GM23338 (cell line): ENCODE measurements at places on chromosomes 16 and 17. TPM values are rescaled to one million over a fixed set of nuclear protein-coding genes. Genes with fewer than 3 reads are reported as not detected.

The FBXO39 gene
- total RNA-seq = 0.19 TPM in 1 of 2 replicates, not detected in the other

DNA sequence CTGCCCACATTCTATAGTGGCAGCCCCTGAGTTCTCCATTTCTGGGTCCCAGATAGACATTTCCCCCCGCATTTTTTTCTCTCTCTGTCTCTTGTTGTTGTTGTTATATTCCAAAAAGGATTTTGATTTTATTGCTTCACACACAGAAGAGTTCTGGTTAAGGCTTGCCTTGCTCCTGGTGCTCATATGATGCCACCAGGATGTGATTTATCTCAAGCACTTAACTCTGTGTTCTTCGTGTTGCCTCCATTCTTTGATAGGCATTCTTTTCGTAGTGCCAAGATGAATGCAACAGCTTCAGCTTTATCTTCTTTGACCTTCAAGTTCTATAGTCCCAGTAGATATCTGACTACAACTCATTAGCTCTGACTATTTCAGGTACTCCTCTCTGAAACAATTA, 9.1 kb downstream of the ITGA3 start:
- H3K36me3 ChIP-seq = no peaks in the 10 kb centered on the region
- no peaks in the 10 kb centered on the region for H3K4me1 ChIP-seq
- no peaks in the 10 kb centered on the region for H3K27me3 ChIP-seq
- DNase-seq = no peak

GRCh38 chr16:46774743-46775177, 26.6 kb upstream of the MYLK3 start:
- H3K27ac ChIP-seq = no peak overlapping the region
- DNase-seq = no peak
- H3K36me3 ChIP-seq = no peaks in the 10 kb centered on the region
- no peaks in the 10 kb centered on the region for H3K4me1 ChIP-seq

- H3K27me3 ChIP-seq = no peaks in the 10 kb centered on the region
- peaks cover 7% of the 10 kb centered on the region for H3K36me3 ChIP-seq
- no peak for DNase-seq
- H3K27ac ChIP-seq = no peak overlapping the region
Measured at GRCh38 chr16:88655053-88655732, 4.3 kb upstream of the CYBA start.

- H3K4me3 ChIP-seq = peak within 1 kb of the TSS; percentile 92
- peak; percentile 87 for DNase-seq
- H3K27ac ChIP-seq = no peak within 1 kb of the TSS
- peaks cover 7% of the 10 kb centered on the region for H3K4me1 ChIP-seq
- H3K36me3 ChIP-seq = no peaks in the 10 kb centered on the region
- peaks cover 69% of the 10 kb centered on the region for H3K27me3 ChIP-seq
Measured at GRCh38 chr17:79023886-79024771, at the start of gene C1QTNF1. TSS of gene C1QTNF1 (plus strand) at chr17:79024169. CDS start at chr17:79043969, 19,800 bp downstream.

GRCh38 chr17:76107509-76107908, 3.9 kb upstream of the EXOC7 start:
- H3K27me3 ChIP-seq = no peaks in the 10 kb centered on the region
- H3K36me3 ChIP-seq = no peaks in the 10 kb centered on the region
- no peak overlapping the region for H3K4me3 ChIP-seq
- no peak overlapping the region for H3K27ac ChIP-seq

GRCh38 chr17:80477647-80478478, 1.5 kb upstream of the NPTX1 start:
- H3K36me3 ChIP-seq = no peaks in the 10 kb centered on the region
- peak overlapping the region; percentile 60 for H3K4me3 ChIP-seq
- no peak overlapping the region for H3K27ac ChIP-seq
- DNase-seq = peak; percentile 82
- peaks cover 96% of the 10 kb centered on the region for H3K27me3 ChIP-seq
- H3K4me1 ChIP-seq = peaks cover 7% of the 10 kb centered on the region; the same call in 1 of the 2 replicates

- peak overlapping the region; percentile 97 for H3K4me3 ChIP-seq
- no peaks in the 10 kb centered on the region for H3K27me3 ChIP-seq
- peaks cover 11% of the 10 kb centered on the region for H3K4me1 ChIP-seq
Measured at GRCh38 chr17:60525328-60525684, 736 bp downstream of the APPBP2 start.

GRCh38 chr17:42243493-42243982, 32.7 kb downstream of the STAT5B start:
- no peak for DNase-seq
- H3K27ac ChIP-seq = peak overlapping the region; percentile 45; the same call in 1 of the 2 replicates
- H3K27me3 ChIP-seq = no peaks in the 10 kb centered on the region
- no peaks in the 10 kb centered on the region; the same call in 1 of the 2 replicates for H3K4me1 ChIP-seq
- H3K36me3 ChIP-seq = no peaks in the 10 kb centered on the region

GRCh38 chr16:68155425-68155824, 70.3 kb downstream of the NFATC3 start:
- no peaks in the 10 kb centered on the region; the same call in 1 of the 2 replicates for H3K36me3 ChIP-seq
- no peak overlapping the region; the same call in 1 of the 2 replicates for H3K27ac ChIP-seq
- no peaks in the 10 kb centered on the region for H3K27me3 ChIP-seq

DNA sequence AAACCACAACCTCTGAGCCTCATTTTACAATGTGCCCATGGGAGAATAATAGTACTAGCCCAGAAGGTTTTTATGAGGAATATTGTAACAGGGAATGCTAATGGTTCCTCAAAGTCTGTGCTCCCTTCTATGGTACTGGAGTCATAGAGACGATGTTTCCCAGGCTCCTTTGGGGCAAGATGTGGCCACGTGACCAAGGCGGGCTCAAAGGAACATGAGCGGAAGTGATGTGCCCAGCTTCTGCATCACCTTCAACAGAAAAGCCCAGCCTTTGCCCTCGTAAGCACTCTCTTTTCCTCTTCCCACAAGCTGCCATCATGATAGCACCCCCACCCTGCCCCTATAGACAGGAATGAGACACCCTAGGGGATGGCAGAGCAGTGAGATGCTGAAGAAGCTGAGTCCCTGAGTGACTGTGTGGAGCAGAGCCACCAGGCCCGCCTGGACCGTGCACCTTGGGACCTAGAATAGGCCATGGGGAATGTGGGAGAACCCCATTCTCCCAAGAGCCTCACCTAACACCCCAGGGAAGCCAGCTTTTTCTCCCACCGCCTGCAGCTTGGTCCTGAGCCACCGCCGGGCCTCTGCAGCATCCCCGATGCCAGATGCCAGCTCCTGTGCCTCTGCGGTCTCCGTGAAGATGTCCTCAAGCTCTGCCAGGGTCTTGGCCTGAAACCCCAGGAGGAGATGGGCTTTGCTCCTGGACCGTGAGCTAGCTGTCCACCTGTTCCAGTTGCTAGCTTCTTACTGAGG, 22.2 kb upstream of the PIK3R6 start:
- no peaks in the 10 kb centered on the region for H3K36me3 ChIP-seq
- H3K4me1 ChIP-seq = no peaks in the 10 kb centered on the region; the same call in 1 of the 2 replicates
- H3K27ac ChIP-seq = no peak overlapping the region

GRCh38 chr17:72967977-72968585, 124.4 kb downstream of the SLC39A11 start:
- no peaks in the 10 kb centered on the region for H3K27me3 ChIP-seq
- H3K36me3 ChIP-seq = no peaks in the 10 kb centered on the region
- no peak for DNase-seq
- no peak overlapping the region for H3K4me3 ChIP-seq
